ENCODE measurements at places on chromosomes 7 and 10.
A peak's percentile ranks its signal among the peaks of the same experiment; 100 is the strongest.

GRCh38 chr7:66539902-66540375, 88.7 kb upstream of the KCTD7 start:
- DNase-seq = no peak

GRCh38 chr10:97736403-97736901, 476 bp upstream of the ZFYVE27 start:
- no peak for DNase-seq

GRCh38 chr10:29920408-29921070, 138.8 kb downstream of the JCAD start:
- DNase-seq = no peak

- DNase-seq = no peak
These were observed 2.9 kb downstream of the GPNMB start for GRCh38 chr7:23249486-23249885.

DNA sequence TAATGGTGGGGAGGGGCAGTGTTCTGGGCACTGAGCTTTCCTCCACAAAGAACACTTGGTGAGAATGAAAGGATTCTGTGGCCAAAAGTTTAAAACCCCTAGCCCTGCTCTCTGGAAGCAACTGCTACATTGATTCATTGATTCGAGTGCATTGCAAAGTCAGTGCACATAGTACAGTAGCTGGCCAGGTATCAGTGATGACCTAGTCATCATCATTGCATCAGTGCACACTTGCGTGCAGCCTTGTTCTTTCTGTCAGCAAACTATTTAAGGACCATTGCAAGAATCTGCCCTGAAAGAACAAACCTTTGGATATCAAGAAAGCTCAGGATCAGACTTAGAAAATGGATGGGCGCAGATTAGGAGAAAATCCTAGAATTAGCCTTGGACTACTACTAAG, 47.4 kb downstream of the CUL1 start:
- DNase-seq = no peak

DNA sequence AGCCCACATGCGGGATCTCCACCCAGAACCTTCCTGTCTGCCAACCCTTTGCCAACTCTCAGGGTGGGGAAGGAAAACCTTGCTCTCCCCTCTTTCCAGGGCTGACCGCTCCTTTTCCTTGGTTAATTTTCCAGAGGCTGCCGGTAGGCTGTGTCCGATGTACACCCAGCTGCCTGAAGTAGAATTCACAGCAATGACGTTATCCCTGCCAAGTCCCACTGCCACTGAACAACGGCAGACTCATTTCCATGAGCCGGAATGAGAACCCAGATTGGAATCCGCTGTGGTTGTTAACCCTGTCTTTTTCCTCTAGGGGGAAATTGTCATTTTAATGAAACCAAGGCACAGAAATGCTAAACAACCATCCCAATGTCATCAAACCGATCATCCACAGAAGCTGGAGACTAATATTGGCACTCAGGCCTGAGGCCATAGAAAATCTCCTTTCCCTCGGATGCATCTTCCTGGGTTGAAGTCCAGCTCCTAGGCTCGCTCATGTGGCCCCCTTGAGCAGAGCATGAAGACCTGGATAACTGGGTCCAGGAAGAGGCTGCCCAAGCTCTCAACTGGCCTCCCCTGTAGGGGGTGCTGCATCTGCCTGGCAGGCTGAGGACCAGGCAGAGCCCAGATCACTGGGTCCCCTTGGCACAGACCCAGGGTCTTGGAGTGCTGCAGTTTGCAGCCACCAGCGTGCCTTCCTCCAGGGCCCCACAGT, 30.4 kb downstream of the KLRG2 start:
- DNase-seq = no peak

DNA sequence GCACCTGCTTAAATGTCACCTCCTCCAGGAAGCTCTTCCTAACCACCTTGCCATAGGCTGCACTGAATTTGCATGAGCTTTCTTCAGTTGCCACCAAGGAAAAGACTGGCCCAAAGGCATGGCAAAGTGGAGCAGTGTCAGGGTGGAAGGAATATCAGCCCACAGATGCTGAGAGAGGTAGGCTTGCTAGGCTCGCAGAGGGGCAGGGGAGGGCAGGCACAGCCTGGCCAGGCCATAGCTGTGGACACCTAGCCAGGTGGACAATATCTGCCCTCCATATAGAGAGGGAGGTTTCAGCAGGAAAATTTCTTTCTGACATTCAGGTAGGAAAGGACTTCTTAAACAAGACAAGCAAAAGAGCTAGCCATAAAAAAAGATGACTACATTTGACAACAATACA, 166.3 kb downstream of the GRID1 start:
- DNase-seq = no peak

DNA sequence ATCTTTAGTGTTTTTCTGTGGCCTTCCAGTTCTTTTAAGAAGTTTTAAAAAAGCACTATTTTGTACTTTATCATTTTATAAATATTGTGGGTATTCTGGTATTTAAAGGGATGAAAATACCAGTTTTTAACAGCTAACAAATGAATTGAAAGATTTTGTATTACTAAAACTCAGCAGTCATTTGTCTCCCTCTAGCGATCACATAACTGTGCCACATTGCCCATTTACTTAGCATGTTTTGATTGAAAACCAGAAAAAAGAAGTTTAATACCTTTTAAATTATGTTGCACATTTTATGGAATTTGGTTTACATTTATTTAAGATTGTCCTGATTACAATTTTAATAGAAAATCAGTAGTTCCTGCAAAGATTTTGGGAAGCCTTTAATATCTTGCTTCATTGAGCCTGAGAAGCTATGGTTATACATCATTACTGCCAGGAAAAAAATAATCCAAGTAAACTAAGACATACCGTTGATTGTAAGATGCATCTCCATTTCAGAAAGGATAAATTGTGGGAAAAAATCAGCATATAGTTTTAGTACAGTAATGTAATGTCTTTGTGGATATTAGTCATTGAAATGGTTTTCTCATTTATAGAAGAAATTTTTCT, 34.9 kb downstream of the TAX1BP1 start:
- no peak for DNase-seq

DNA sequence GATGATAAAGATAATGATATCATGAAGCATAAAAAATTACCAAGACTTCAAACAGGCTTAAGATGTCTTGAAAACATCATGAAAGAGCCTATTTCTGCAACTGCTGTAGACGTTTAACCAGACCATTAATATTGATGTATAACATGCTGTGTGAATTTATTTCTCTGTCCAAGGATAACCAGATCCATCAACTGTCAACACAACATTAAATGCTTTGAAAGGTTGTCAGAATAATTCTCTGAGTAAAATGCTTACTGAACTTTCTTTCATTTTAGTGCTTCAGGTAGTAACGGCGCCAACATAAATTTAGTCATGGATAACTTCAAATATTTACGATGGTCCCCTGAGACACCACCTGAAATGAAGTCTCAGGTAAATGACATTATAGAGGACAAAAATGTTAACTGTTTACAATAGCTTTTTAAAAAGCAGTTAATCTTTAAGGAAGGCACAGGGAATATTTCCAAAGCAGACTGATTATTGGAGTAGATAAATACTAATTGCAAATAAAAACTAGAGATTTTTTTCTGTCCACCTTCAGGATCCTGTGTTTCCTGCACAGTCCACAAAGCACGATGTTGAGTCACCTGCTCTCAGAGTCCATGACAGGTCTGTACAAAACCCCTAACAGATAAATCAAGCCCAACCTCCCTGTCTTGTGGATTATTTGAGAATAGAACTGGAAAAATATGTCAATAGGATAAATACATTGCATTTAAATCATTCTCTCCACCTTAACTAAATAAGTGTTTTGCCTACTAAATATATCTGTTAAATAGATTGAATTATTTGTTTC, 1213.2 kb downstream of the XPNPEP1 start:
- no peak for DNase-seq

GRCh38 chr7:55271069-55271626, 94.0 kb upstream of the LANCL2 start:
- DNase-seq = no peak

- no peak for DNase-seq
These were observed 62.6 kb downstream of the GLI3 start for GRCh38 chr7:42174391-42174912.

- no peak for DNase-seq
These were observed 93.0 kb downstream of the PPP1R3A start for GRCh38 chr7:113825832-113826231.

DNA sequence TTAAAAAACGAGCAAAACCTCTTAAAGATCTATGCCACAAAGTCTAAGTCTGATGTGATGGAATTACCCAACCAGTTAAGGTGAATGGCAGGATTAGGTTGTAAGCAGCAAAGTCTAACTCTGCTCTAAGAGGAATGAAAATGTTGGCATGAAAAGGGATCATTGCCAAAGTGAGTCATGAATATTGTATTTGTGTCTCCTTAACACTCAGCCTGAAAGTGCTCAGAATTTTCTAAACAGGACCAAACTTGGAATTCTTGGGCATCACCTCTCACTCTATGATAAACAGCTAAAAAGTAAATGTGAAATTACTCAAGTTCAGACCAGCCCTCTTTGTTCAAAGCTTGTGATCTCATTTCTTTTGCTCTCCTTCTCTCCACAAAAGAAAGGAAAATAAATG, 27.0 kb downstream of the PPP1R3A start:
- no peak for DNase-seq

- DNase-seq = peak; percentile 84
These were observed 553 bp downstream of the TSPAN15 start for GRCh38 chr10:69451784-69452251.

DNA sequence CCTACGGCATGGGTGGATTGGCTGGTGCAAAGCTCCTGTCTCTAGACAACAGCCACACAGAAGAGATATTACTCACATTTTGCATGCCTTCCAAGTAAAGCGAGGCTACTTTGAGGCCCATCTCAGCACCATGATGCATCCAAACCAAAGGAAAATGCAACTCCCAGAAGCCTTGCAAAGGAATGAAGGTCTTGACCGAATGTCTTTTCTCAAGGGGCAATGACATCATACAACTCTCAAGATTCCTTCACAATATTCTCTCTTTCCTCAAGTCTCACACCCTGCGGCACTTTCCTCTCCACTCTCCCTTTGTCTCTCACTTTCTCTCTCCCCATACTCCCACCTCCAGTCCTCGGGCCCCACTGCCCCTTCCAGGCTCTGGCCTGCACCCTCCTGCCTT, 44.8 kb upstream of the CPXM2 start:
- DNase-seq = no peak

GRCh38 chr10:71090801-71091200, 121.6 kb upstream of the UNC5B start:
- DNase-seq = no peak

DNA sequence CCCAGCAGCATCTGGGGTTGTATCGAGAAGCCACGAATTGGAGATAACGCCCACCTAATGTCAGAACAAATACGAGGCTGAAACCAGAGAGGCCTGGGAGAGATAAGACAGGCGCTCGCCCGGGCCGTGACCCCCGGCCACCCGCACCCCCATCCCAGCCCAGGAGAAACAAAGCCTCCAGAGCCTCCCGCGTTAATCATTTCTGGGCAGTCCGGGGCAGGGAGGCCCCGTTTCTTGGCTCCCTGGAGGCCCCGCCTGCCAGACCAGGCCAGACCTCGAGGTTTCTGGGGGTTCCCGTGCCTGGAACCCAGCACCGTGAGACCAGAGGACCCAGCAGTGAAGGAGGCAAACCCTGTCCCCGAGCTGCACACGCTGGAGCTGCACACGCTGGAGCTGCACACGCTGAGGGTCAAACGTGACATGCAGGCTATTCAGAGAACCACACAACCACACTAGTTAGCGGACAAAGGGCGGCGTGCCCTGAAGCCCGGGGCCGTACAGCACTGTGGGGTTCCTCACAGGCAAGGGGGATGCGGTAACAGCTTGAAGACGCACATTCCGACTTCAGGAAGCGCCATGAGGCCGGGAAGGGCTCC, 53.4 kb downstream of the FOXL3 start:
- no peak for DNase-seq

DNA sequence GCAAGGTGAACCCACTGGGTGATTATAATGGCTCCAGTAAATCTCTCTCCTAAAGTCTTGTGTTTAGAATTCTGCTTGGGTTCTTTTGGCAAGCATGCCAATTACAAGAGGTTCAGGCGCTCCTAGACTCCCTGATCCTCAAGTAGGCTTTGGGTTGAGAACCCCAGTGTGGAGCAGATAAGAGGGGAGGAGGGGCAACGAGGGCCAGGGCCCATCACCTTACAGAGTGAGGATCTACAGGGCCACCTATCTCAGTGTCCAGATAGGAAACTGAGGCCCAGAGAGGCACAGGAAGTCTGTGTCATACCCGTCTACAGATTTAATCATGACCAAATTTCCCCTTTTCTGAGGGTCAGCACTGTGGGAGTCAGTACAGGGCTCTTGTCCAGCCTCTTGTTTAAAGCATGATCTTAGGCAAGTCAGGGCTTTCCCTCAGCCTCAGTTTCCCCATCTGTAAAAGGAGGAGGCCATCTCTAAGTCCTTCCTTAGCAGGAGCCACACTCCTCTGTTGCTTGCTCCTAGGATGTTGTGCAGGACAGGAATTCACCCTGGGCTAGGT, 4.4 kb downstream of the TACR2 start:
- no peak for DNase-seq

- DNase-seq = no peak
These were observed 24.4 kb downstream of the MRPS33 start for GRCh38 chr7:140990193-140990962.

GRCh38 chr10:102757323-102757722, 13.6 kb downstream of the WBP1L start:
- DNase-seq = no peak

- no peak for DNase-seq
These were observed 68.4 kb upstream of the NRBF2 start for GRCh38 chr10:63064706-63065105.

GRCh38 chr7:75642810-75643486, 95.8 kb downstream of the HIP1 start:
- DNase-seq = peak; percentile 89

GRCh38 chr7:36185756-36186155, 32.7 kb downstream of the EEPD1 start:
- no peak for DNase-seq

GRCh38 chr10:24262929-24263590, 54.1 kb downstream of the KIAA1217 start:
- no peak for DNase-seq

GRCh38 chr10:93589648-93590562, 11.1 kb downstream of the RBP4 start:
- DNase-seq = peak; percentile 21

GRCh38 chr10:73405556-73405955, 8.3 kb downstream of the ANXA7 start:
- DNase-seq = no peak

- DNase-seq = peak; percentile 58
These were observed 13.1 kb downstream of the LSM5 start for GRCh38 chr7:32476816-32477648.

GRCh38 chr10:73093922-73094850, 2.5 kb downstream of the P4HA1 start:
- DNase-seq = no peak

Measured in endodermal cell (in vitro differentiated cells).